NCI-H1105 treated with DMSO at 0.1 percent for 48 hours (cell line): ENCODE measurements at places on chromosomes 7 and 10.

DNA sequence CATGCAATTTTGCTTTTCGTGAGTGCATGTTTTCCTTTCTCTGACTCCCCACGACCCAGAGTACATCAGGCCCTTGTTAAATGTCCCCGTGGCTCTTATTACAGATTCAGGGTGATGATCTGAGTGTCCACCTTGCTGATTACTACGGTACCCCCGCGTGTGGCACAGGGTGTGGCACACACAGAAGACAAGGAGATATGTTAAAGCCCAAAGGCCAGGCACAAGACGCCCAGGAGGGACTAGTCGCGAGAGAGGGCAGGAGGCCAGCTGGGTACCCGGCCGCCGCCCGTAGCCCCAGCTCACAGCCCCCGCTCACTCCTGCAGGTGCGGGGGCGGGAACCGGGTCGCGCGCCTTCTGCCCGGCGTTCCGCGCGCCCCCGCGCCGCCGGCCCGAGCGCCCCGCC is 281 bp upstream of the EXOC6 start:
- DNase-seq, result no peak

DNA sequence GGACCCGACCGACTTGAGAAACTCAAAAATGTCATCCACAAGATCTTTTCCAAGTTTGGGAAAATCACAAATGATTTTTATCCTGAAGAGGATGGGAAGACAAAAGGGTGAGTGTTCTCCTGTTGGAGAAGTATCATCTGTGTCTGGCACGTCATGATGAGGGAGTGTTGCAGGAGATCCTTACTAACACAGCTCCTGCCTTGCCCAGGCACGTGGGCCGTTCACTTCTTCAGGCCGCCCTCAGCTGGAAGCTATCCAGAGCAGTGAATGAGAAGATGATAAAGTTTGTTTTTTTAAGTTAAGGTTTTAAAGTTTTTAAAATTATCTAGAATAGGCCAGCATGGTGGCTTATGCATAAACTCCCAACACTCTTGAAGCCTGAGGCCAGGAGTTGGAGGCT is 6.2 kb downstream of the EIF3B start:
- no peak for DNase-seq

DNA sequence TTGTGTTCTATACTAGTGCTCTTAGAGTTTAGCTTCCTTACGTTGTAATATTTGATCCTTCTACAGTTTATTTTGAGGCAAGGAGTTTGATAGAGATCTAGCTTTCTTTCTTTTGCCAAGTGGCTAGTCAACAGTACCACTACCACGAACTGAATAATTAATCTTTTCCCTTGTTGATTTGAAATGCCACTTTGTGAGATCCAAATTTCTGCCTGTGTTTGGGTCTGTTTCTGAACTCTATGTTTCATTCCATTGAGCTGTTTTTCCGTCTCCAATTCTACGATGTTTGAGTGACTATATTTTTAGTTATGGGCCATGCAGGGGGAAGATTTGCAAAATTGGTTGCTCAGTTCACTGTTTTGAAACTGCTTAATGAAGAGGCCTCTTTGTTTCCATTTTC is 134.7 kb downstream of the KIAA1217 start:
- DNase-seq, result no peak

DNA sequence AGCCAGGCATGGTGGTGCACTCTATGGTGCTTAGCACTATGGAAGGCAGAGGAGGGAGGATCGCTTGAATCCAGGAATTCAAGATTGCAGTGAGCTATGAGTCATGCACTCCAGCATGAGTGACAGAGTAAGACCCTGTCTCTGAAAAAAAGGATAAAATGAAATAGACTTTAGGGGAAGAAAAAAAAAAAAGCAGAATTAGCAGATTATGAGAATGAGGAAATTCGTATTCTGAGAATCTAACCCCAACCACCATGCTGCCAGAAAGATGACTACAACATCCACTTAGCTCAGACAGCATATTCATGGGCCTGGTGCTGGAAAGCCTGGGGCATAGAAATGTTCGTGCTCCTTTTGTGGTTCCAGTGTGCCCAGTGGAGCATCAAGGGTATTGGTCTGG is 63.3 kb downstream of the TMEM26 start:
- DNase-seq, result no peak

DNA sequence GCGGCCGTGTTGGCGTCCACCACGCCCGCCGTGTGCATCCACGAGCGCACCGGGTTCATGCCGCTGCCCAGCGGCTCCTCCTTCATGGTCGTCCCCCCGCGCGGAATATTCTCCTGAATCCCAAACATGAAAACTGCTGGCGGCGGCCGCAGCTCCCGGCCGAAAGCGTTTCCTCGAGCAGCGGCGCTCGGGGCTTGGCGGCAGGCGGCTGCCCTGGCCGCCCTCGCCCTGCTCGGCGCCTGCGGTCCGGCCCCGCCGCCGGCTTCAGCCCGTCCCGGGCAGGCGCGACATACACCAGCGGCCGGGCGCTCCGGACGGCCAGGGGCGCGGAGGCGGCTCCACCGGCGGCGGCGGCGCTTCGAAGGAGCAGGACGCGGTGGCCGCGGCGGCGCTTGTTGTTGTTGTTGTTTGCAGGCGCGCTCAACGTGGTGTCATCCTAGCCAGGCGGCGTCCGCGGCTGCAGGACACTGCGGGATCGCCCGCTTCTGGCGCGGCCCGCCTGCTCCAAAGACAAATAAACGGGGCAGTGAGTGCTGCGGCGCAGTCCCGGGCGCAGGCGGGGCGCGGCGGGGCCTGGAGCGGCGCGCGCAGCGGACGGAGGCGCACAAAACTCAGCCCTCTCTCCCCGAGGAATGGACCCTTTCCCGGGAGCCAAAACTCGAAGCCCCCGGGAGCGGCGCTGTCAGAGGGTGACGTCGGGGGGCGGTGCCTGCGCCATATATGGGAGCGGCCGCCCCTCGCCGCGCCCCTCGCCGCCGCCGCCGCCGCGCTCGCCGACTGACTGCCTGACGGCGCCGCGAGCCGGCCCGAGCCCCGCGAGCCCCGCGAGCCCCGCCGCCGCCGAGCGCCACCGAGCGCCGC is at the start of gene EBF3:
Gene EBF3, minus strand, starts transcription at position 634 of the 861 bp plus-strand sequence. Its CDS starts 506 bp downstream, at position 128.
- DNase-seq, result peak; percentile 62

DNA sequence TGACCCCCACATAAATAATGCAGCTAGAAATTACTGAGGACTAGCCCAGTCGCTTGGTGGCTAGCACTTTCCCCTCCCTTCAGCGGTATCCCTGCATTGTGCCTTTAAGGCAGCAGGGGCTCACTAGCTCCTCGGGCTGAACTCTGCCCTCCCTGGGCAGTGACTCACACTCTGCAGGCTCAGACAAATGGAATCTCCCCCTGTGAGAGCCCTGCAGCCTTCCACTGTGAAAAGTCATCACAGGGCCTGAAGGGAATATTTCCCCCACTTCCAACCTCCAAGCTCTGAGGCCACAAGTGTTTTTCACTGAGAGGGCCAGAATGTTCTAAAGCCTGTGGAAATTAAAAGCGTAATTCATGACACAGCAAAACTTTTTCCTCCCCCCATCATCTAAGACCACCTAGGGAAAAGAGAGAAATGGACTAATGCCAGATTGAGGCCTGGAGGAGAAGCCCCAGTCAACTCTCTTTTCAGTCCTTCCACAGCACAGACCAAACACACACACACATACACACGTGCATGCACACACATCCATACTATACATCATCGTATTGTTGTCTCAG is 93.6 kb upstream of the COL1A2 start:
- no peak for DNase-seq

DNA sequence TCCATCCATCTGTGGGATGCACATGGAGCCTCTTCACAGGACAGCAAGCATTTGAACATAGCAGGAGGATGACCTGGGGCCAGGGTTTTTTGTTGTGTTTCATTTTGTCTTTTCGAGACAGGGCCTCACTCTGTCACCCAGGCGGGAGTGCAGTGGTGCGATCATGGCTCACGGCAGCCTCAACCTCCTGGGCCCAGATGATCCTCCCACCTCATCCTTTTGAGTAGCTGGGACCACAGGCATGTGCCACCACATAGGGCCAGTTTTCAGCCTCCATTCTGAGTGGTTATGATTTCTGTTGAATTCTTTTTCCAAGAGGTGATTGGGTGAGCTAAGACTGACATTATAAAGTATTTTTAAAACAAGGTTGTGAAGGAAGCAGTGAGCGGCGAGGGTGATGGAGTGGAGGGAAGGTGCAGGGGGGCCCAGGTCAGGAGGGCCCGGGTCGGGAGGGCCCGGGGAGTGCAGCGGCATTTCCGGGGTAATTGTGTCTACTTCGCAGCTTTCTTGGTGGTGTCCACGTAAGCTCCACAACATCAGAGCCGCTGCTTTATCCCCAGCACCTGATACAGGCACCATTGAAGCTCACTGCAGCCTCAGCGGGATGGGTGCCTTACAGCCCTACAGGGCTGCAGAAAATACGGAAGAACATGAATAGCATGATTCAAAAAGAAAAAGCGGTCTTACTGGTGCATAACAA is 12.0 kb upstream of the LARP4B start:
- DNase-seq, result no peak

DNA sequence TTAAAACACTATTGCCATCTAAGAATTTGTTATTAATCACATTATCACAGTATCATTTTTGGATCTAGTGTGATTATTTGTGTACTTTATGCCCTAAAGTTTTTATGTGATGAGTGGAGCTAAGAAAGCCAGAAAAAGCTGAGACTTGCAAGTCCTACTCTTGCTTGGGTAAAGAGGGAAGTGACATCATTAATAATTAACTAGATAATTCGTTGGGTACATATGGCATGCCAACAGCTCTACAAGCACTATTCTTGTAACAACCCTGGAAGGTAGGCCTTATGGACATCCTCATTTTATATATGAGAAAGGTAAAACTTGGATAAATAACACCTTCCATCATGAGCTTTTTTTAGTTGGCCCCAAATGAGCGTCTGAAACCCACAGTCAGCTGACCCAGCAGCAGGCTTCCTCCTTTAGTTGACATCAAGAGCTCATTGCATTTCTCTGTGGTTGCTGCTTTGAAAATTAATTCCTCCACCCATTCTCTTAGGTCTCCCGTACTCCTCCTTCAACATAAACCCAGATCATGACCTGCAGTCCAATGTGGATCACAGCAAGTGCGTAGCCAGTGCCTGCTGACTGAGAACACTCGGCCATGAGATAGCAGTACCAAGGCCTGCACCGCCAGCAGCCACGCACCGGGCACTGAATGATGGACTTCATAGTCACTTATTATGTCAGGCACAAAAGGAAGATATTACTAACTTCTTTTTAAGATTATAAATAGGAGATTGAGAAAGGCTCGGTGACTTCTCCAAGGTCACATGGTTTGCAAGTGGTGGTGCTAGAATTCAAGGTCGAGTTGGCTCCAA is 292.0 kb upstream of the AOAH start:
- no peak for DNase-seq

DNA sequence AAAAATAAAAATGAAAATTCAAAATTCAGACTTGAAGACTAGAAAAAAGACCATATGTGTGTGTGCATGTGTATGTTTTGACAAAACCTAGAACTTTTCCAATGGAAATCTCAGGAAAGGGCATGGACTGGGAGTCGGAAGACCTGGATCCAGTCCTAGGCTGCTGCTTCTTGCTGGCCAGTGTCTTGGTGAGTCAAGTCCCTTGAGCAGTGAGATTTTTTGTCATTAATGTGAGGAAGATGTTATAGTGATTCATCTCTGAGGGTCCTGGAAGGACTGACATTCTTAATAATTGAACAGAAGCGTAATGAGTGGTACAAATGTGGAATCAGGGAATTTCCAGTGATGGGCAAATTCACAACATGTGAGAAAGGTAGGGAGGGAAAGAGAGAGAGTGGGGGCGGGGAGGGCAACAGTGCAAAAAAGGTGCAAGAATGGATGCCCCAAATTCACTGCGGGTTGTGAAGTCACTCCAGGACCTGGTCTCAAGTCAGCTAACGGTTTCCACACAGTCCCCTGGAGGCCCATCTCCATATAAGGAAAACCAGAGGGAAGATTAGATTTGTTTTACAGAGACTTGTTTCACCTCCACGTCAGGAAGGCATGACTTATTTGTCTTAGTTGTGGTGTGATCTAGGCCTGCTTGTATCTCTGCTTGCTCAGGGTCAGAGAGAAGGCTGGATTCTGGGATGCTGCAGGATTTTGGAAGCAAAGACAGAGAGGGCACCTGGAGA is 201.7 kb downstream of the BUB3 start:
- no peak for DNase-seq

DNA sequence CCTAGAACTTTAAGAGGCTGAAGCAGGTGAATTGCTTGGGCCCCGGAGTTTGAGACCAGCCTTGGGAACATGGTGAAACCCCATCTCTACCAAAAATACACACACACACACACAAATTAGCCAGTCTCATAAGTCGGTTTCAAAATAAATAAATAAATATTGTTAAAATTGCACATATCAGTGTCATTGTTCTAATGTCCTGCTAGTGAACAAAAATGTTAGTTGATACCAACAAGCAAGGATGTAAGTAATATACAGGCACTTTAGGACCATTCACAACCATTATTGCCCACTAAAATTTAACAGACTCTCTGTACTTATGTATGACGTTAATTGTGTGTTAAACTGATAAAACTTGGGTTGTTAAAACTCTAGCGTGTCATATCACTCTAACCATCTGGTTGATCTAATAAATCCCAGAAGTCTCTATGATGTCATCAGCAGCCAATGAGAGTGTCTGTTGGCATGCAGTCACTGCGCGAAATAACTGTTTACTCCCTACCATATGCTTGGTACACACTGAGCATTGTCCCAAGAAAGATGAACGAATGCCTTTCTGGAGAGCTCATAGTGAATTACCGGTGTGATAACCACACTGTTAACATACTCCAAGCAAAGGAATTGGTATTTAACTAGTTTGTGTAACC is 30.4 kb upstream of the OTUD1 start:
- no peak for DNase-seq

DNA sequence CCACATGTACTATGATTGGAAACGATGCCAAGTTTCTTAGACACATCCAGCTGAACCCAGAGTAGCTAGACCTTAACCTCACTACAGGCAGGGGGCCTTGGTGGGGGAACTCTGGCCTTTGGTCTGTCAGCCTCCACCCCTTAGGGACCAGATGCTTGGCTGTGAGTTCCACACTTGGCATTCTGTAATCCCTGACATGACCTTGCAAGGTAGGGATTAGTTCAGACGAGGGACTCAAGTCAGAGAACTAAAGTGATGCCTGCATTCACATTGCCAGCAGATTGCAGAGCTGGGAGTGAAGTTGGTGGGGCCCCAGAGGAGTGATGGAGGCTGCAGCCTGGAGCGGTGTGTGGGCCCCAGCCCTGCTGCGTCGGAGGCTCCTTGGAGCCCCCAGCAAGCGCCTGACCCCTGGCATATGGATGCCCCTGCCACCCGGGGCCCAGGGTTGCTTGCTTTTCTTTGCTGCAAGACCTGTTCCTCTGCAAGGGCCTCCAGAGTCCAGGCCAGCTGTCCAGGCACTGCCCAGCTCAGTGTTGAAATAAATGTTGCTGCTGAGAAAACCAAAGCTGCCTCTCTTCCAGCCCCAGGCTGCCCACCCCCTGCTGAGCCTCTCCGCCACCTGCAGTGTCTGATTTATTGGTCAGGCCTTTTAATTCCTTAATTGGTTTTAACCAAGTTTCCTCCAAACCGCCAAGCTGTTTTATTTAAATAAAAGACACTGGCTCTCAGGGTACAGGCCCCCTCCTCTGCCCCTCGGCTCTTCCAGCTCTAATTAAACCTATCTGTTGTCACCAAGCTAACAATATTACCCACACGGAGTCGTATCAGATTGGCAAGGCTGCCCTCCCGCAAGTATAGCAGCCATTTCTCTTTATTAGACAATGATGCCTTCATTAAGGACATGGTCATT is 4.7 kb downstream of the NPTX2 start:
- DNase-seq, result no peak

- DNase-seq, result peak; percentile 35
These were observed 61.4 kb upstream of the PPP1R3C start for GRCh38 chr10:91694170-91694794.
